ENCODE measurements at places on chromosomes 3 and 15.

- DNase-seq = no peak
Measured at GRCh38 chr3:17741621-17742101, 770 bp downstream of the TBC1D5 start.

GRCh38 chr3:122067588-122068240, 12.6 kb downstream of the CD86 start:
- no peak for DNase-seq

DNA sequence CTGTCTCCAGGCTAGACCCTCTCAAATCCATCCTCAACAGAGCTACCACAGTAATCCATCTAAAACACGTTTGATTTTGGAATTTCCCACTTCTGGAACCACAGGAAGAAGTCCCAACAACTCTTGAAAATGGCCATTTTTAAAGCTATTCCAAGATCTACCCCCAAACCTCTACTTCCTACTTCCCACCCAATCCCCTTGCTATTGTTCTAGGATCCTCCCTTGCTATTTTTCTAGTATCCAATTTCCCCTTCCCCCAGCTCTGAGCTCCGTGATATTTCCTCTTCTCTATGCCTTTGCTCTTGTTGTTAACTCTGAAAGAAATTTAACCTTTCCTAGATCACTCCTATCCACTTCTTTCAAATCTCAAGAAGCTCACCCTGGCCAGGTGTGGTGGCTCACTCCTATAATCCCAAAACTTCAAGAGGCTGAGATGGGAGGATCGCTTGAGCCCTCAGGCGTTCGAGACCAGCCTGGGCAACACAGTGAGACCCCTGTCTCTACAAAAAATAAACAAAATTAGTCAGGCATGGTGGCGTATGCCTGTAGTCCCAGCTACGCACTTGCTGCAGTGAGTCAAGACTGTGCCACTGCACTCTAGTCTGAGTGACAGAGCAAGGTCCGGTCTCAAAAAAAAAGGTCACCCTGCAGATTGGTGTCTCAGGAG, 13.0 kb downstream of the UACA start:
- DNase-seq = no peak

DNA sequence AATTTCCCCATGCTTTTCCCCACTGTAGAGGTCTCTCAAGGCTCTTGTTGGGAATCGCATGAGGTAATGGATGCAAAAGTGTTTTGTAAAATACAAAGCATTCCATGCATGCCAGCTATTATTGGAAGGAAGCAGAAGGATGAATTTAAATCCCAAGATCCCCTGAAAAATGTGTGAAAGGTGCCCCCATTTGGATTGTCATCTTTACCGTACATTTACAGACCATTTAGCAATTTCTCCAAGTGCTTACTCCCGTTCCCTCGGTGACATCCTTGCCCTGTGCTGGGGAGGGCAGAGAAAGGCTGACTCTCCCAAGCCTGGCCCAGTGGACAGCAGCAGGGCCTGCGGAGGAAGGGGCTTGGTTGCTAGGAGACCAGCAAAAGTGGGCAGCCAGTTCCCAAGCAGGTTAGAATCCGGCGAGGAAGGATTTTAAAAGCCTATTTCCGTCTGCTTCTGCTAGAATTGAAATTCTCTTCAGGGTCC, 31.1 kb upstream of the NEO1 start:
- DNase-seq = no peak

GRCh38 chr3:172356427-172356826, 91.8 kb downstream of the GHSR start:
- DNase-seq = no peak

DNA sequence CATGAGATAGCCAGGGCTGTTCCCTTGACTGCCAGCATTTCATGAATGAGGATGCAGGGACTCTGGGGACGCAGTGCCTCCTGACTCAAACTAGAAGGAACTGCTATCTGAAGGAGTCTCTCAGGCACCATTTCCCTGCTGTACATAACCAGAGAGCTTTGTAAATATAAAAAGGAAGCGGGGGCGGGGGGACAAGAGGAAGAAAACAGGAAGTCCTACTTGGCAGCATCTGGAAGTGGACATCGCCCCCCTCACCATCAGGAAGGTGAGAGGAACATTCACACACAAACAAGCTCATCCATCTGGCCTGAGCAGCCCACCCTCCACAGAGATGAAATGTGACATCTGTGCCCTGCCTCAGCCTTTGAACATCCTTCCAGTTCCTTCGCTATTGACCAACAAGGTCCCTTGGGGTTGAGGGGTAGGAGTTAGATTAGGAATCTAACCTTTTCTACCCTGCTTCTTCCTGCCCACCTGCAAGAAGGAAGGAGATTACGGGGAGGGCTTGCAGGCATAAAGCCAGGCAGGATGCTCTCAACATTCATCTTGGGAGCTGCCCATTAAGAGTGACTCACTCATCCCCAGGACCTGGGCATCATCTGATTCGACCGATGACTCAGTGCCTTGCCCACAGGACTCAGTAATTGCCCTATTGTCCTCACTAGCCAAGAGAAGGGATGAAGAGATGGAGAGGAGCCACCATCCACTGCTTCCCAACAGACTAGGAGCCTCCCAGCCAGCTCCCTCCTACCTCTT, 31.9 kb downstream of the SH3BP5 start:
- DNase-seq = peak; percentile 55

GRCh38 chr3:177287231-177287630, 89.9 kb upstream of the TBL1XR1 start:
- DNase-seq = no peak

- peak; percentile 68 for DNase-seq
Measured at GRCh38 chr3:195238586-195239118, 32.3 kb downstream of the XXYLT1 start.

DNA sequence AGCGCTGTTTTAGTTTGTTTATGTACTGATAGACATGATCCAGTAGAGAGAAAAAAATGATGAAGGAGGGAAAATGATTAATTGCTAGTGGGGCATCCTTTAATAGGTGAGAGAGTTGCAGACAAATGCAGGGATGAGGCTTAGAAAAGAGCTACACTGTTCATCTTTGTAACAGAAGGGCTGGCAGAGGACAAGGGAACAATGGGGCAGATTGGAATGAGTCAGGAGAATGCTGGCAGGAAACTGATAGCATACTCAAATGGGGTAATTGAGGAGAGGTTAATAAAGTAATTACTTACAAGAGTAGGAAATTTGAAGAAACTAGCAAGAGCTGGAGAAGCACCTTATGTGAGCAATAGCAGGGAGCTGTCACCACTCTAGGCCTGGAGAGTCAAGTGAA, 170.9 kb downstream of the OXSM start:
- no peak for DNase-seq

- no peak for DNase-seq
Measured at GRCh38 chr3:186109897-186110803, 1.3 kb upstream of the ETV5 start.

DNA sequence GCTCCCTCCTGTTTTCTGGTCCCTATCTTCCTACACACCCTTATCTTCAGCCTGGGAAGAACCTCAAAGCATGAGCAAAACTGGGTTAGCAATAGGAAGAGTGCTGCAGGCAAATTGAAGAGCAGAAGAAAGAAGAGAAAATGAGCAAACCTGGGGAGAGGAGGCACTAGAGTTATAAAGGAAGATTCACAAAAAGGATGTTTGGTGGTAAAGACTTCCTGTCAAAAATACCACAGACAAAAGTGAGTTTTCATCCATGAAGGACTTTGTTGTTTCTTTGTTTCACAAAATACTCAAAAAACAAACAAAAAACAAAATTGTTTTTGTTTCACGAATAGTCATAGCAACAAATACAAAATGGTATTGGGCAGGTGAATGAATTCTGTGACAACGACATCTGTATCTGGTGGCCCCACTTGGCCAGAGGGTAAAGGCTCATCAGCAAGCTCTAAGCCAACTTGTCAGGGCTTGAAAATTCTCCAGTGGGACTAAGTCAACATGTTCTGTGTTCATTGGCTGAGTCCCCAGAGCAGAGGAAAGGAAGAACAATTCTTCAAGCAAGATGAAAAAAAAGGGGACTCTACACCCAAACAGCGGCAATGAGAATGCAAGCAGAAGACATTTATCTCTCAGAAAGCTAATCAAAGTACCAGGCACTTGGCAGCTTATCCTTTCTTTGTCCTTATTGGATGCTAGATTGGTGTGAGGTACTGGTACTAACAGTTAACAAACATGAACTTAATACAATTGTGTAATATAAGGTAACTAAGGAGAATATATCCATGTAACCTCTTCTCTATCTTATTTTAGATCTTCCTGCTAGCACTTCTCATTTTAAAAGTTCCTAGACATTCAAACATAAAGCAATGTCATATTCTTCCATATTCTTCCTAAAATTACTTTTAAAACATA, 9.7 kb downstream of the ATP8B4 start:
- DNase-seq = no peak

GRCh38 chr3:85567071-85567676, 608.4 kb downstream of the CADM2 start:
- peak; percentile 20 for DNase-seq

DNA sequence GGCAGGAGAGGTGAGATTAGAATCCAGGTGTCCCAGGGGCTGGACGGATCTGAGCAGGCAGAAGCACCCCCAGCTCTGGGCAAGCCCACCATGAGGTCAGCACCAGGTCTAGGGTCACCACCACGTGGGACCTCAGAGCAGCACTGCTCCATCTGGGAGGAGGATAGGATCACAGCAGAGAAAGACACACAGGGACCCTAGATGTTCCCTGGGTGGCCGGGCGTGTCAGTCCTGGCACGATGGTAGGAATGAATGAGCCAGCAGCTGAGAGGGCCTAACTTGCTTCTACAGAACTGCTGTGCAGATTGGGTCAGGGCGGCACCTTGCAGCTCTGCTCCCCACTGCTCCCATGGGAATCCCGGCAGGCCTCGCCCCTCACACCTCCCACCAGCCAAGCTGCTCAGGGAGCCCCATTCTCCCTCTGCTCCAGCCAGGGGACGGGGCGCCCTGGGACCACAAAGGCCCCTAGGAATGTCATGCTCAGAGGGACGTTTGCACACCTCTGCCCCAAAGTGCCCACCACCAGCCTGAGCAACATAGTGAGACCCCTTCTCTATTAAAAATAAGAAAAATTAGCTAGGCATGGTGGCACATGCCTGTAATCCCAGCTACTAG, 66.3 kb downstream of the ZNF445 start:
- DNase-seq = no peak

DNA sequence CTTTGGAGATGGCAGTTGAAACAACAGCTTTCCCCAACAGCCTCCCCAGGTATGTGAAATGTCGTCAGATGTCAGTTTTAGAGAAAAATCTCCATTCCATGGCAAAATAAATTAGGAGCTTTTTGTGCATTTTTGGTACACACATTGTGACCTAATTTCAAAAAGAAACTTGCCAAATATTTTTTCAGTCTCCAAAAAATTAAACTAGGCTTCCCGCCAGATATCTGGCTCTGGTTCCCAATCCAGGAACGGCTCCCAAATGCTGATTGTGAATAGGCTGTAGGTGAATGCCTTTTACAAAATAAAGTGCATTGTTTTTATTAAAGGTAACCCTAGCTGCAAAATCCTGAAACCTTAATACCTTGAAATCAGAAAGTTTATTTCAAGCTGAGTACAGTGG, 10.9 kb downstream of the KCNAB1 start:
- DNase-seq = no peak

DNA sequence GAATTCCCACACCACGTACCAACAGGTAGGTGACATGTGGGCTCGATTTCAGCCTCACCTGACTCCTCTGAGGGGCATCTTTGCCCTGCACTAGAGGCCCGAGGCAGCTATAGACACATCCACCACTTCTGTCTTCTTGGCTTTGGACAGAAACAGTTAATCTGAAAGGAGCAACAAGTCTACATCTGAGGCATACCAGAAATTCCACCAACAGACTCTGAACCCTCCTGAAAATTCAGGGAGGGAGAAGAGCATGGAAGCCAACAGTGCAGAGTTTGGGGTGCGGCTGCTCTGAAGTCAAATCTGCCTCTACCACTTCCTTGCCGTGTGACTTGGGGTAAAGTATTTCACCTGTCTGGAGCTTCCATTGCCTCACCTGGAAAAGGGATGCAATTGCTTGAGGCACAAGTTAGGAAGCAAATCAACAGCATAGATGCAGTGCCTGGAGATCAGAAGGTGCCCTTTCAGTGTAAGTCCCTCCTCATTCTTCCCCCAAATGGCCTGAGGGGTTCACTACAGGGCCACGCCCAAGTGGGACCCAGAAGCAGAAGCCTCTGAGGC, 119.8 kb downstream of the SHQ1 start:
- DNase-seq = no peak

DNA sequence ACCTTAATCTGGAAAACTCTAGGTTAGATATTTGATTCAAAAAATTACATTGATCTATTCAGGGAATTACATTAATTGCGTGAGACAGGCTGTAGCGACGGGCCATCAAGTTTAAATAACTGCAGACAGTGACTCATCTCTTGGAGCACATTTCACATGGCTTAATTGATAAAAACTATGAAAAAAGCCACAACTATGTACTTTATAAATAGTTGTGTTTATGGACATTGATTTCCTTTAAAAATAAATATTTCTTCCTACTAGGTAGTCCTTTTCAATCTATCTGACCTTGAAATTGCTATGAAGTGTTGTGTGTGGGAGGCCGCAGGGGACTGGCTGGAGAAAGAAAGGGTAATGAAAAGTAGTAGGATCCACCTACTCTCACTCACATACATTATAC, 157.8 kb downstream of the IL1RAP start:
- DNase-seq = peak; percentile 50

GRCh38 chr15:59242649-59243048, 36.0 kb downstream of the LDHAL6B start:
- DNase-seq = no peak

DNA sequence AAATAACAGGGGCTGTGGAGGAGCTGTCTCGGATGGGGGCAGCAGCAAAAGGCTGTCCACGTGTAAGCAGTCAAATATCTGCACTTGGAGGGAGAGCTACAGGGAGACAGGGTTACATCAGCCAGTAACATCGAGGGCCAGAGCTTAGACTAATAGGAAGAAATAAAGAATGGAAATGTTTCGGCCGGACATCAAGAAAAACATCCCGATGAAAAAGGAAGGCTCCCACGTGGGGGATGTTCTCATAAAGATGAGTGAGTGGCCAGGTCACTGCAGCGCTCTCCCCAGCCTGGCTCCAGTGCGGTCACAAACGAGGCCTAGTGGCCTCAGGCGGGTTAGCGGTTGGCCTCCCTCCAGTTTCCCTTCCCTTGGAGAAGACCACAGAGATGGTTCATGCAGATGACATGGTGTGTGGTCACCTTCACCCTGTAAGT, 56.1 kb upstream of the WNT5A start:
- no peak for DNase-seq

- peak; percentile 41 for DNase-seq
Measured at GRCh38 chr15:81098861-81099651, 35.0 kb upstream of the CFAP161 start.

GRCh38 chr15:68375191-68375631, 56.8 kb downstream of the ITGA11 start:
- DNase-seq = no peak

DNA sequence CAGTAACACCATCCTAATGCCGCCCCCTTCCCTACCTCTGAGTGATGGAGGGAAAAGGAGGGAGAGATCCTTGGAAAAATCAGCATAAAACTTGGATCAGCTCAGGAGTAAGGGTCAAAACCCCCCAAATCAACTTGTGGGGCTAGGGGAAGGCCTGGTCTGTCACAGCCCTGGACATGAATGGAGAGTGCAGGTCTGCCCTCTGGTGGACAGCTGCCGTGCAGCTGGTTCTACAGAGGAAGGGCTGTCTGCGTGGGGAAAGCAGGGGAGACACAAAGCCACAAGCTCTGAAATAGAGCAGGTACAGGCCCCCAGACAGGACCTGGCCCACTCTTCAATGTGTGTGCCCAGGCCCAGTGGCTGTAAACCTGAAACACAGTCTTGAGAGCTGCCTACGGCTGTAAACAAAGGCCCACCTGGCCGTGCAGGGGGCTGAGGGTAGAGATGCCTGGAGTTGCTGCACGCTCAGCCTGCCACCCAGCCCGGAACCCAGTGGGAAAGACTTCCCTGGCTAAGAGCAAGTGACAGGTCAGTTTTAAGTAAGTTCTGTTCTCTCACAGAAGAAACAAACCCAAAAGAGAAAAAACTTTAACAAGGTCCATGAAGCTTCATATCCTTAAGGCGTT, 16.4 kb downstream of the CLK3 start:
- DNase-seq = peak; percentile 17

All from fibroblast of skin of right quadriceps (primary cell).